Esophagus muscularis mucosa (tissue), 4 donors: ENCODE measurements at places on chromosomes 16 and 17. TPM values are rescaled to one million over a fixed set of nuclear protein-coding genes. Genes with fewer than 3 reads are reported as not detected.

- no peak for DNase-seq
- H3K36me3 ChIP-seq: peaks cover 20% of the 10 kb centered on the region
- H3K27me3 ChIP-seq: no peaks in the 10 kb centered on the region
- no peak overlapping the region for H3K4me3 ChIP-seq
- H3K27ac ChIP-seq: no peak overlapping the region
- peaks cover 20% of the 10 kb centered on the region for H3K4me1 ChIP-seq
These were observed 18.5 kb downstream of the ANKRD40 start for GRCh38 chr17:50689251-50689650.

GRCh38 chr16:50500171-50500874 is 47.9 kb upstream of the NKD1 start:
- no peaks in the 10 kb centered on the region for H3K36me3 ChIP-seq
- no peaks in the 10 kb centered on the region for H3K27me3 ChIP-seq
- H3K27ac ChIP-seq: no peak overlapping the region
- H3K4me3 ChIP-seq: no peak overlapping the region
- DNase-seq: no peak

DNA sequence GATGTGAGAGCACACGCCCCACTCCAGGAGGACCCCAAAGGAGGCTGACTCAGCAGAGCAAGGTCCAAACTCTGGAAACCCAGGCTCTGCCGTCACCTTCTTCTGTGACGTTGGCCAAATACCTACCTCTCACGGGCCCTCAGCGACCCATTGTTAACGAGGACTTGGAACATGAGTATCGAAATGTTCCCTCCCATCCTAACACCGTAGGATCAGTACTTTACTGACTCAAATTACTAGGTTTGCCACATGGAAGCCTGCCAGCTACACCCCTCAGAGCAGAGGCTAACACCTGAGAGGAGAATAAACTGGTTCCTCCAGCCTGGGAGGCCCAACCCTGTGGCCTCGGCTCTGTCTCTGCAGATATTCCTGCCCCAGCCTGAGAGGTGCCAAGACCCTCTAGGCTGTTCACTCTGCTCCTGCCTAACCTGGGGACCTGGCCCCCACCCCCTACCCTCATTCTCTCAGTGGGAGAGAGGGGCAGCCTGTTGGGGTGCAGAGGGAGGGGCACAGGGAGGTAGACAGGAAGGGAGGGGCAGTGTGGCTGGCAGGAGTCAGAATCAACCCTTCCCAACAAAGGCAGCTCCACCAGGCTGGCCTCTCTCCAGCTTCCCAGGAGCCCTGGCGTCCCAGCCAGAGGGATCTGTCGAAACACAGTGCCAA is 4.4 kb downstream of the PITPNM3 start:
- H3K27me3 ChIP-seq: no peaks in the 10 kb centered on the region
- H3K4me1 ChIP-seq: peaks cover 91% of the 10 kb centered on the region

DNA sequence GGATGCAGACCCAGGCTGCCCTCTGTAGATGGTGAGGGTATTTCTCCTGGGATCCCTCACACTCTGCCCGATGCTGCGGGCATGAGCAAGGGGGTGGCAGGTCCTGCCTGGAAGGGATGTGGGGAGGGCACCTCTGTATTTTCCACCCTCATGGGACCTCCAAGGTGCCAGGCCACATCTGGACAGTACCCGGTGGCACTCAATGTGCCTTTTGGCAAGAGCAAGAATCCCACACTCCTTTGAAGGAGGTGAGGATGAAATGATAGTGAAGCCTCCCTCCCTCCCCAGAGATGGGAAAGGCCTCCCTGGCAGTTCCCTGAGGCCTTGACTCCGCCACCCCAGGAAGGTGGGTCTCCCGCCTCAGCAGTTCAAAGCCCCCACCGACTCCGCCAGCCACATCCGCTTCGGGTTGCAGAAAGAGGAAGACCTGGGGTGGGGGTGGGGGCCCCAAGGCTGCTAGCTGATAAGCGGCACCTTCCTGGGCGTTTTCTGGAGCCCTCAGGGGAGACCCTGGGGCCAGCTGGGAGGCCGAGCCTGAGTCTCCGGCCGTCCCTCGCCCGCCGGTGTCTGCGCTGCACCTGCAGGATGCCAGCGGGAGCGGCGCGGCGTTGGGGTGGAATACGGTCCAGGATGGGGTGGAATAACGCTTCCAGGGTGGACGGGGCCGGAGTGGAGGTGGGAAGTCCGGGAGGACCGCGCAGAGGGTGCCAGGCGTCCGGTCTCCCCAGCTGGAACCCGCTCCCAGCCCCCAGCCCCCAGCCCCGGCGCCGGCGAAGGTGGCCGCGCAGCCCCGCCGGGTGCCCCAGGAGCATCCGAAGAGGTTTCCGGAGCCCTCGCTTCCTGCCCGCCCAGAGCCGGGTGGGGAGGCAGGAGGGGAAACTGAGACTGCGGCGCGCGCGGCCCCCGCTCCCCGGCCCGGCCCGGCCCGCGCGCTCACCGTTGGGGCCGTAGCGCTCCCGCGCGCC is 718 bp downstream of the ATP2A3 start:
- H3K27ac ChIP-seq: peak overlapping the region; percentile 81
- no peaks in the 10 kb centered on the region for H3K36me3 ChIP-seq
- DNase-seq: no peak
- H3K4me3 ChIP-seq: peak overlapping the region; percentile 63
- peaks cover 7% of the 10 kb centered on the region for H3K27me3 ChIP-seq

- H3K36me3 ChIP-seq: no peaks in the 10 kb centered on the region
- no peak for DNase-seq
- peaks cover 36% of the 10 kb centered on the region for H3K4me1 ChIP-seq
- H3K4me3 ChIP-seq: no peak overlapping the region
- no peak overlapping the region for H3K27ac ChIP-seq
These were observed 17.2 kb downstream of the COPRS start for GRCh38 chr17:31841850-31842194.

DNA sequence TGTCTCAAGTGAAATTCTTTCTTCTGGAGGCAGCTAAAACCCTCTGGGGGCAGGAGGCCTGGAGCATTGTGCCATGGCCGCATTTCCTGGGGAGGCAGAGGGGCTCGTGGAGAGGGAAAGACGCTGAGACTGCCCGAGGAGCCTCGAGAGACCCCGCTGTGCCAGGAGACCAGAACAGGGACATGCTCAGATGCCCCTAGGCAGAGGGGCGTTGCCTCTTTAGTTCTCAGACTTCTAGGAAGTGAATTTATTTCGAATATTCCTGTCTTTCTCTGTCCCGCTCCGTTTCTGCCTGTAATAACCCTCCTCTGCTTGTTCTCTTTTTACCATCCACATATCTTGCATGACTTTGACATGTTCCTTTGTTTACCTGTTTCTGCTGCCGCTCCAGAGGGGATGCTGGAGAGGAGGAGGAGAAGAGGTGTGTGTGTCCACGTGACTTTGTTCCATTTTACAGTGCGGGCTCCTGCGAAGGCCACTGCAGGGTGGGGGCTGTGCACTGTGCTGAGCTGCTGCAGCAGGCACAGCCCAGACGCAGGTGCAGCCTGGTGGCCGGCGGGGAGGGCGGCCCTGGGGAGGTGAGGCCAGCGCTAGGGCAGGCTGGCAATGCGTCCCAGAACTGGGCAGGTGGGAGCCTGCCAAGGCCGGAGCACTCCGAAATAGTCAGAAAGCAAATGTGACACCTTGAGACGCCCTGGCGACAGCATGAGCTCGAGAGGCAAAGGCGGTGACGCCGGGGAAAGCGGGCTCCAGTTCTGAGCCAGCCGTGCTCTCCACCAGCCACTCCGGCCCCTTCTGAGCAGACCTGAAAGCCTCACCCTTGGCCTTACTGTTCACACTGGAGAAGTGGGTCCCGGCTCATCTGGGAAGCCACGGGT is 29.9 kb downstream of the CIBAR2 start:
- H3K4me3 ChIP-seq: no peak overlapping the region
- no peaks in the 10 kb centered on the region for H3K27me3 ChIP-seq
- peaks cover 36% of the 10 kb centered on the region for H3K36me3 ChIP-seq
- peaks cover 8% of the 10 kb centered on the region for H3K4me1 ChIP-seq
- no peak for DNase-seq
- H3K27ac ChIP-seq: no peak overlapping the region

DNA sequence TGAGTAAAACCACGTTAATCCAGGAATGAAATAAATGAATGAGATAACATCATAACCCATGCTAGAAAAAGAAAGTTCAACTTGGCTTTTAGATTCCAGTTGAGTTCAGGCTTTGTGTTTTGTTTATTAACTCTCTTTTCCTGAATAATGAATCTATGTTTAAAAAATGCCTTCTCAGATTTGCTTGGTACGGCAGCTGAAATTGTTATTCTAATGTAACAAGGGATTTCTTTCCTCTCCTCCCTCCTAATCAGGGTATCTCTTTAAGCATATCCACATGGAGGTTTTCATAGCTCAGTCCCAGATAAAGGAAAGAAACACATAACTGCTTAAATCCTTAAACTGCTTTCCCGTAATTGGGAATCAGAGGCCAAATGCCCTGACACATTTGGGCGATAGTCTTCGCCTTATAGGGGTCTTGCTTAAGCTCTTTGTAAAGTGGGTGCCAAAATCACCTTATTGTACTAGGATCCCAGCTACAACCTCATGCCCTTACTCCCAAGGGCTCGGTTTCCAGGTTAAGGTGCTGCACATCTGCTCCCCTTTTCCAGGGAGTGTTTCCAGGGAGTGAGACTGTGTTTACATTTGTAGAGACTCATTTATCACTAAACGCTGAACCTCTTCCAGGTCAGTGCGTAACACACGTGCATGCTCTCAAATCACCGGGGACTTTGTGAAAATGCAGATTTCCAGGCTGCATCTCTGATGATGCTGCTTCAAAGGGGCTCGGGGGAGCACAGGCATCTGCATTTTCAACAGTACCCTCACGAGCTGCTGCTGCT is 142.8 kb upstream of the FOXF1 start:
- H3K4me3 ChIP-seq: no peak overlapping the region
- H3K27me3 ChIP-seq: no peaks in the 10 kb centered on the region
- no peak for DNase-seq
- peak overlapping the region; percentile 84 for H3K27ac ChIP-seq
- H3K36me3 ChIP-seq: no peaks in the 10 kb centered on the region

DNA sequence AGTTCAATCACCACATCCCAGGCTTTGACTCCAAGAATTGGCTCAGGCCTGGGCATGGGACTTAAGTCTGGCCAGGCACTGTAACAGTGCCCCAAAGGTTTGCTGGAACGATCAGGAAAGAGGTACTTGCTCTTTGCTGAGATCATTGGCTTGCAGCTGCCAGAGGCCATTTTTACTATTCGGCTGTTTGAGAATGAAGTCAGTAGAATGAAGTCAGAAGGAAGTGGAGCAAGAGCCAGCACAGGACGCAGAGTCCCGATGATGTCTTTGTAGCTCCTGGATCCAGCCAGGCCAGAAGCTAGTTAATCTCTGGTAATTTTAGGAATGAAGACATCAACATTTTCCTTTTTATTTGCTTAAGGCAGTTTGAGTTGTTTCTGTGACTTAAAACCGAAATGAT is 195.5 kb downstream of the RAB11FIP4 start:
- H3K4me1 ChIP-seq: peaks cover 11% of the 10 kb centered on the region
- H3K4me3 ChIP-seq: no peak overlapping the region
- H3K36me3 ChIP-seq: peaks cover 12% of the 10 kb centered on the region
- no peak for DNase-seq
- no peak overlapping the region for H3K27ac ChIP-seq

GRCh38 chr16:22321340-22322001 is 24.3 kb downstream of the POLR3E start:
- H3K4me3 ChIP-seq: no peak overlapping the region
- DNase-seq: no peak
- peaks cover 5% of the 10 kb centered on the region for H3K4me1 ChIP-seq
- peaks cover 41% of the 10 kb centered on the region for H3K36me3 ChIP-seq

GRCh38 chr17:58520843-58521430 is 6.5 kb upstream of the MTMR4 start:
- H3K4me3 ChIP-seq: no peak overlapping the region
- no peak for DNase-seq
- H3K36me3 ChIP-seq: no peaks in the 10 kb centered on the region
- H3K27ac ChIP-seq: no peak overlapping the region
- peaks cover 45% of the 10 kb centered on the region for H3K4me1 ChIP-seq

- no peaks in the 10 kb centered on the region for H3K27me3 ChIP-seq
- no peaks in the 10 kb centered on the region for H3K36me3 ChIP-seq
- no peak overlapping the region for H3K27ac ChIP-seq
- no peak for DNase-seq
- peaks cover 6% of the 10 kb centered on the region for H3K4me1 ChIP-seq
- no peak overlapping the region for H3K4me3 ChIP-seq
These were observed 81.0 kb upstream of the MYOCD start for GRCh38 chr17:12584727-12585126.

- H3K4me1 ChIP-seq: peaks cover 19% of the 10 kb centered on the region
- H3K36me3 ChIP-seq: no peaks in the 10 kb centered on the region
- no peaks in the 10 kb centered on the region for H3K27me3 ChIP-seq
These were observed 34.4 kb downstream of the CMIP start for GRCh38 chr16:81478876-81479511.

GRCh38 chr16:63530208-63530607 is 1494.0 kb upstream of the CDH8 start:
- no peaks in the 10 kb centered on the region for H3K4me1 ChIP-seq
- no peak for DNase-seq
- H3K4me3 ChIP-seq: no peak overlapping the region
- no peaks in the 10 kb centered on the region for H3K27me3 ChIP-seq

GRCh38 chr17:59505610-59506276 is 59.7 kb upstream of the DHX40 start:
- no peaks in the 10 kb centered on the region for H3K36me3 ChIP-seq
- H3K27ac ChIP-seq: no peak overlapping the region
- no peak overlapping the region for H3K4me3 ChIP-seq

DNA sequence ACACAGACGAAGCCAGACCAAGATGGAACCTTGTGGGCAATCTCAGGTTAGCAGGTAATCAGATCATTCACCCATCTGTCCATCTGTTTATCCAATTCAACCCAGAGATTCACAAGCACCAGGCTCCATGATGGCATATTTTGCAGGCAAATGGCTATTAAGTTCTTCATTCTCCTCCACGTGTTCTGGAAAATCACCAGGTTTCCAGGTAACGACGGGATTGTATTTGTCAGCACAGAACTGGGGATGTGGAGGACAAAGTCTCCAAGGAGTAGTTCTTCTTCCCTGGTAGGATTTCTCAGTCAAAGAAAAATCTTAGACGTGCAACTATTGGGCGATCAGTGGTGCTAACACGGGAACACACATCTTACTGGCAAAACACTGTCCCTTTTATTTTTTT is 368.8 kb downstream of the SLC39A11 start:
- H3K27ac ChIP-seq: no peak overlapping the region
- DNase-seq: no peak
- no peaks in the 10 kb centered on the region for H3K36me3 ChIP-seq
- H3K27me3 ChIP-seq: no peaks in the 10 kb centered on the region
- no peak overlapping the region for H3K4me3 ChIP-seq

- no peaks in the 10 kb centered on the region for H3K4me1 ChIP-seq
- H3K27ac ChIP-seq: no peak overlapping the region
- H3K4me3 ChIP-seq: no peak overlapping the region
- DNase-seq: no peak
- H3K27me3 ChIP-seq: no peaks in the 10 kb centered on the region
These were observed 313.5 kb downstream of the PHKB start for GRCh38 chr16:47774661-47775060.

GRCh38 chr17:75632863-75633485 is at the start of gene SMIM5:
SMIM5 (plus strand) TSS chr17:75633434; CDS start chr17:75640202, 6,768 bp downstream.
- peak; percentile 97 for DNase-seq
- H3K4me3 ChIP-seq: peak within 1 kb of the TSS; percentile 39
- peaks cover 31% of the 10 kb centered on the region for H3K4me1 ChIP-seq
- H3K27ac ChIP-seq: peak within 1 kb of the TSS; percentile 86
- peaks cover 32% of the 10 kb centered on the region for H3K36me3 ChIP-seq

Gene KRT36
- not detected for total RNA-seq

Gene TP53TG3F
- total RNA-seq: not detected

Gene SPEM2
- not detected for total RNA-seq

Gene TOM1L1
- 40.7 TPM for total RNA-seq

Gene TBC1D3L
- 7.1 TPM for total RNA-seq

Gene TPSD1
- total RNA-seq: 1.8 TPM

Gene PRKCB
- 15.6 TPM for total RNA-seq

Gene MT1G
- 4.9 TPM for total RNA-seq

Gene DPH1
- 27.4 TPM for total RNA-seq

Gene PRR14
- 32.4 TPM for total RNA-seq
